CD4-positive, alpha-beta T cell treated with Interferon gamma for 1 hour (primary cell): ENCODE measurements at places on chromosomes 3 and 15.

DNA sequence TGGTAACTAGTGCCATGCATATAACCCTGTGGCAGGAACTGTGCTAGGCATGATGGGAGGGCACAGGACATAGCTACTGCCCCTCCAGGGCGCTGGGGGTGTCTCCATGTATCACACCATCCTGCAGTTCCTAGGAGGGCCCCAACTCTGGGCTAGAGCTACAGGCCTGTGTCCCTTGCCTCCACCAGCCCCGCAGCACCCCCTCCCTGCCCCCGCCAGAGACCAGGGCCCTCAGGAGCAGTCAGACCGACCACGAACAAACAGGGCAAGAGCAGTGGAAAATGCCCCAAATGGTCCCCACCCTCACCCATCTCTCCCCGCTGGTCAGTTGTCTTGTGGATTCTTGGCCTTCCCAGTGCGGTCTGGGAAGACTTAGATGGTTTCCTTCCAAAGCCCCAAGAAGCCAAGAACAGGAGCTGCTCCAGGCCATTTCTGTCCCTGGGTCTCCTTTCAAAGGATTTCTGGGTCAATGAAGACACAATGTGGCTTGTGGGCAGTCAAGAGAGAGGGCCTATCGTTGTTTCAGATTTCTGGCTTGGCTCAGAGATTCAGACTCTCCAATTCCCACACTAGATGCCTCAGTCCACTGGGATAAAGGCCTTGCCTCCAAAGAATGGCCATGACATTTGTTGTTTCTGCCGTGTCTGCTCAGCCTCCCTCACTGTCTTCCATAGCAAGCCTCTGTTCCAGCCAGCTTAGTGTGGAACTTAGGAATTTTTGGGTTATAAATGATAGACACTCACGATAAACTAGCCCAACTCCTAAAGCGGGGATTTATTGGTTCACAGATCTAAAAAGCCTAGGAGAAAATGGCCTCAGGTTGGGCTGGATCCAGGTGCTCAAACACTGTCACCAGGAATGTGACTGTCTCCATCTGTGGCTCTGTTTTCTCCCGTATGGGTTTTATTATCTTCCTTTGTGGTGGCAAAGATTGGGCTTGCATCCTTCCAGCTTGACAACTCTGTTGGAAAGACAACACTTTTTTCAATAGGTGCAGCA lies 80.6 kb downstream of the LSM3 start:
- DNase-seq, result no peak

- DNase-seq, result peak; percentile 30
Observed at GRCh38 chr3:52055537-52056351, 627 bp downstream of the DUSP7 start.

DNA sequence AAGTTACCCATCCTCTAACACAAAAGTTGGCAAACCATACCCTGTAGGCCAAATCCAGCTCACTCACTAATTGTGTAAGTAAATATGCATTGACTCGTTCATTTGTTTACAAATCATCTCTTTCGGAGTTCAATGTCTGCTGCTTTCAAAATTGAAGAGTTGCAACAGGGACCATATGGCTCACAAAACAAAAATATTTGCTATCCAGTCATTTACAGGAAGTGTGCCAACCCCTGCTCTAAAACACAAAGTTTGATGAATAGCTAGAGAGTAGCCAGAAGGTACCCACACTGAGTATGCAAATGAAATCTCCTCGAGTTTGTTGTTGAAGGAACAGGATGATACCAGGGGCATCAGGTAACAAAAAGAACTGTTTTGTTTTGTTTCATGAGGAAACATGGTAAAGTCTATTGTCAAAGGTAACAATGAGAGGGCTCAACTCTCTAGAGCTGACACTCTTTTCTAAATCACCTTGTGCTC lies 236.2 kb upstream of the THBS1 start:
- no peak for DNase-seq

- DNase-seq, result no peak
Observed at GRCh38 chr3:171396048-171396447, 64.2 kb downstream of the TNIK start.

DNA sequence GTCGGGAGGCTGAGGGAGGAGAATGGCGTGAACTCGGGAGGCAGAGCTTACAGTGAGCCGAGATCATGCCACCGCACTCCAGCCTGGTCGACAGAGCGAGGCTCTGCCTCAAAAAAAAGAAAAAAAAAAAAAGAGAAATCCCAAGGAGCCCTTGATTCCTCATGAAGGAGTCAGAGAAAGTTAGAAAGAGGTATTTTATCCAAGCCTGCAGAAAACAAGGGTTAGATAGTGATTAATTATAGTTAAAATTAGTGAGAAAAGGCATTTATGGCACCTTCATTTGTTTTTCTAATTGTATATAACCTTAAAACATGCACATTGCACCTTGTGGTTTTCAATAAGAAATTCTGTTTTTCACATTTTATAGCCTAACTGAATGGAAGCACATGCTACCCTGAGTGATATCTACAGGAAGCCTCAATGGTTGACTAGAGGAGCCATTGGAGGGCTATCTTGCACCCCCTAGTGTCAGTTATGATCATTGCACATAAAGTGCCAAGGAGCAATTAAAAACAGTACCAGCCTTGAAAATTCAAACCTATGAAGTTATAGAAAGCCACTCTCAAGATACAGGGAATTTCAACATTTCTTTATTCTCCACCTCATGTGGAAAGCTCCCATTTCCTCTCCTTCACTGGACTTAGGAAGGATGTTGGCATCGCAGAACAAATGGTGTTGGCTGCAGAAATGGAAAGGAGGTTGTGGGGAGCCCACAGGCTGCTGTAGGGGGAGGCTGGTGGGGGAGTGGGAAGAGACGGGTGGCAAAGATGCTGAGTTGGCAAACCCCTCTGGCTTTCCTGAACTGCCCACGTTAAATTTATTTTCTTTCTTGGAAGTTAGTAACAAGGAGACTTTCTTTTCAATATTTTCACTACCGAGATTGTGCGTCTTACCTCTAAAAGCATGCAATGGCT lies 48.5 kb downstream of the ITGA11 start:
- DNase-seq, result no peak

DNA sequence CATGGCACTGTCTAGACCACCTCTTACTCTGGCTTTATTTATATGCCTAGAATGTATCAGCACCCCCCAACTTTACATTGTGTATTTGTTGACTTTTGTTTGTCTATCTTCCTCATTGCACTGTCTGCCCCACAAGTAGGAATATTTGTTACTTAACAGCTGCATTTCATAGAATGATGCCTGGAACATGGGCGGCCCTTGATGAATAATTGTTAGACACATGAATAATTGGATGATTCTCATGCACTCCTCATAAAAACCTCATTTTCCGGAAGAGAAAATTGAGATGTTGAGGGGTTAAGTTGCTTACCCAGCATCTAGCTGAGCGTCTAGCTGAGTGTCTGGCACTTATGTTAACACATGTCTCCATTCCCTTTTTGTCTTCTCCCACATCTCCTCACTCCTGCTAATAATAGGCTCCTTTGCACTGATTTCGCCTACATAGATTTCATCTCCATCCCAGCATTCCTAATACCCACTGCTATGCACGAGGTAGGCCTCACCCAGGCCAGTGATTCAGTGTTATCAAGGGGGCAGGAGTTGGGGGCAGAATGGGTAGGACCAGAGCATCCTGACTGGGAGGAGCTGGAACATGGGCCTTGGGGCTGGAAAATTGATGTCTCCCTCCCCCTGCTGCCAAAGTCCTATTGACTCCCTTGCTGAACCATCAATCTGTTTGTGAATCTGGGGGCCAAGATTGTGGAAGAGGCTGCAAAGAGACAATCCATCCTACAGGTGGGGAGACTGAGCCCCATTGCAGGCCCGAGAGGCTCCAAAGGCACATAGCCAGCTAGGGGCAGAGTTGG lies 7.8 kb upstream of the WNT7A start:
- no peak for DNase-seq

DNA sequence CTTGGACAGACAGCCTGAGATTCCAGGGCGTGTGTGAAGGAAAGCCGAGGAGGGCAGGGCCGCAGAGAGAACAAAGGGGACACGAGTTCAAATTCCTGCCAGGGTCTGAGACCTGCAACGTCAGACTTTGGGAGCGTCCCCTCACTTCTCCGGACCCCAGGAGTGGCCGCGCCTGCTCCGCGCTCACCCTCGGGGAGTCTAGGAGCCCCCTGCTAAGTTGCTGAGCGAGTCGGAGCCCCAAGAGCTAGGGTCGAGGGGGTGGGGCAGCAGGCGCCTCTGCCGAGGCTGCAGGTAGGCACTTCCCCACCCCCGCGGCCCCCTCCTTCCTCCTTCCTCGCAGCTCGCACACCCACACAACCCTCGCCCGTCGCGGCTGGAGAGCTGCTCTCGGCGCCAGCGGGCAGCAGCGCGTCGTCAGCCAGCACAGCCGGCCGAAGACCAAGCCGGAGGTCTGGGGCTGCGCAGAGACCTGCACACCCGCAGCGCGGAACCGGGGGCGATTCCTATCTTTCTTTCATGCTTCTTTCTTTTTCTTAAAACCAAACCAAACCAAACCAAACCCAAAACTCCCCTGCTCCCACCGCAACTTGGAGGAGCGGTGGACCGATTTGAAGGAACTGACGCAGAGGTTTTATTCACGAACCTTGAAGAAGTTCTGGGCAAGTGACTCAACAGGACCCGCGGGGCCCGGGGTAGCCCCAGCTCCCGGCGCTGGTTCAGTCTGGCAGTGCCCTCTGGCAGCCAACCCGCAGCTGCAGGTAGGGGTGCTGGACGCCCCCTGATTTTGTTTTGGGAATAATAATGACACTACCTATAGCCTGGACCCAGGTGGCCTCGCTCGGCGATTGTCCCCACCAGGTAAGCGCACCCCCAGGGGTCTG lies at the start of gene ANKRD34C:
Gene ANKRD34C, plus strand, starts transcription at position 352 of the 881 bp plus-strand sequence. CDS start 10,563 bp downstream, outside the sequence.
- DNase-seq, result no peak

GRCh38 chr3:47250309-47251060 lies 32.1 kb downstream of the KIF9 start:
- peak; percentile 3 for DNase-seq

DNA sequence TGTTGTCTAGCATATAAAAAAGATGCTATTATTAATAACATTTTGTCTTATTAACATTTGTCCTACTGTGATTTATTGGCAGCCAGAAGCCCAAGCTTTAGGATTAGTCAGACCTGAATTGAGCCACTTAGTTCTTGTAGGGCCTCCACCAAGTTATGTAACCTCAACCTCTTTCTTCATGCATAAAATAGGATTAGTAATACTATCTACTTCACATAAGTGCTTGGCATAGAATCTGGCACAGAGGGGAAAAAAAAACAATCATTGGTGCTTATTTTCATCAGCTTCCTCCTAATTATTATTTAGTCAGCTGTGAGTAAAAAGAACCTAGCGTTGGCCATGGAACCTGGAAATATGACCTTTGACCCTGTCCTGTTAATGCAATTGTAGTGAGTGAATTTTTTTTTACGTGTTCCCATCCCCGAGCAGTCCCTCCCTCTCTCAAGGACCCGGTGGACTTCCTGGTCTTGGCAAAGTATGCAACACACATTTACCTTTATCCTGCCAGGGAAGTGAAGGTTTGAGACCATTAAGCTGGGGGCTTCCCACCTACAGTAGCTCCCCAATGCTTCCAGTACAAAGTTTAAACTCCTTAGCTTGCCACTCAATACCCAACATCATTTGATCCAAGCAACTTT lies 136.8 kb downstream of the FHIT start:
- DNase-seq, result no peak

DNA sequence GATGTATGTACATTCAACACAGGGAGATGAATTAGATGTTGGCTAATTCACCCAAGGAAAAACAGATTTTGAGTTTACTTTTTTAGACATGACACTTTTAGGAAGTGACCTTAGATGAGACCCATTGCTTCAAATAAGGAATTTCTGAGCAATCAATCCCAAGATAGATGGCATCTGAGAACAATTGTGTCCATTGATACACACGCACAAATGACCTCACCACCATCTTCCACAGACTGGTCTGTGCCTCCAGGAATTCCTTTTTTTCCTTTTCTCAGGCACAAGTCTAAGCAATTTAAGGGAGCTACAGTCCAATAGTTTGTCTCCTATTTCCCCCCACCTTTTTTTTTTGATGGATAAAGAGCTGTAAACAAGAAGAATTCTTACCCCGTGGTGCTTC lies 265.3 kb downstream of the TBL1XR1 start:
- no peak for DNase-seq
